ENCODE measurements at places on chromosomes 2 and 18.
A peak's percentile ranks its signal among the peaks of the same experiment; 100 is the strongest.

DNA sequence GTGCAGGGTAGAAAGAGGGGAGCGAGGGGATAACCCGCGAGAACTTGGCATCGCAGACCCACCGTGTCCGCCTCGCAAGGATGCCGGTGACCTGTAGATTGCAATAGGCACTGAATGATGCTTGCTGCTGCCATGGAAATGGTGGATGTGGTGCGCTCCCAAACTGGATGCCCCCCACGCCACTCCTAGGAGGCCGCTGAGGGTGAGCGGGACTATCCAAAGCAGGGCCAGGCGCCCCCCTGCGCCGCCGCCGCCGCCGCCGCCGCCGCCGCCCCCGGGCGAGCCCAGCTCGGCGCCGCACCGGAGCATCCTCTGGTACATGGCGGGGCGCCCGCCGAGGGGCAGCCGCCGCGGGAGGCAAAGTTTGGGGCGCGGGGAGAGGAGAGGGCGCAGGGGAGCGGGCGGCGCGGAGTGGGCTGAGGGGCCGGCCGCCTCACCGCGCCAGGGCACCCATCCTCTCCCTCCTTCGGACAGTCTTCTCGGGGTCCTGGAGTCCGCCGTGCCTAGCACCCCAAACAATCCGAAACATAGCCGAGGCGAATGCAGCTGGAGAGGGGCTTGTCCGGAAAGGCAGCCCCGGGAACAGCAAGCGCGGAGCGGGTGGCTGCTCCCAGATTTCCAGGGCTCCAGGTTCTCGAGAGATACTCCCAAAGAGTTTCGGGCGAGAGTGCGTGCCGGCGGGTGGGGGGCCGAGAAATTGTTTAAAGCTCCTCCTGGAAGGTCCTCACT lies 685.1 kb downstream of the NRXN1 start:
- DNase-seq = no peak

DNA sequence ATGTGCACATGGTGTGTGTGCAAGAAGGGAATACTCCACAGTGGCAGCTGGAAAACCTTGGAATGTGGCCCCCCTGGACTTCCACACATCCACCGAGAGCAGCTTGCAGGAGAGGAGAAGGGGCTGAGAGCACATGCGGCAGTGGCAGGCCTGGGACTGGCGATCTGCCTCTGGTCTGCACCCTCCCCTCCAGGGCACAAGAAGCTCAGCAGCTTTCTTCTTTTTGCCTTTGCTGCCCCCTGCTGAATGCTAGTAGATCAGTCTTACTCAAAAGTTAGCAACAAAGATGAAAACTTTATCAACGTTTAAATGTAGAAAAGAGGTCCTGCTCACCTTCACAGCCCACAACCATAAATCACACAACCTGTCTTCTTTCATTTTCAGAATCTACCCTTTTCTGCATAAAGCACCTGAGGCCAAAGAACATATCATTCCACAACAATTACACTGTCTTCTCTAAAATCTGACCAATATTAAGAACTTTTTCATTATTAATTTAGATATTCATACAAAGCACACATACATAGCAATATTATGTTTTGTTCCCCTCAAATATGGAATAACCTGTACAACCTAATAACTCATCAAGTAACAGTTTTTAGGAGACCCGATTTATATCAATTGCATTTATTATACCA lies 34.6 kb downstream of the TGFBRAP1 start:
- DNase-seq = peak; percentile 6

DNA sequence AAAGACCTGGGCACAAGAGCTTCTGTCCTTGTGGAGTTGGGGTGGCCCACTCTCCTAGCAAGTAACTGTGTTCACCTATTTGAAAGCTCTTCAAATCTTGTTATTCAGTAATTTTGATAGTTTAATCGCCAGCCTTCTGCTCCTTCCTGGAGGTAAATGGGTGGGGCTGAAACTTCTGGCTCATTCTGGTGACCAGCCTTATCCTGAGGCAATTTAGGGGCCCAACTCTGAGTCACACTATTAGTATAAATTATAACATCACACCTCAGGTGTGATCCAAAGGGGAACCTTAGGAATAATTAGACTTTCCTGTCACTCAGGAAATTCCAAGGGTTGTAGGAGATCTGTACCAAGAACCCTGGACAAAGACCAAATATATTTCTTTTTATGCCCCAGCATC lies 255.8 kb upstream of the RGPD4 start:
- no peak for DNase-seq

DNA sequence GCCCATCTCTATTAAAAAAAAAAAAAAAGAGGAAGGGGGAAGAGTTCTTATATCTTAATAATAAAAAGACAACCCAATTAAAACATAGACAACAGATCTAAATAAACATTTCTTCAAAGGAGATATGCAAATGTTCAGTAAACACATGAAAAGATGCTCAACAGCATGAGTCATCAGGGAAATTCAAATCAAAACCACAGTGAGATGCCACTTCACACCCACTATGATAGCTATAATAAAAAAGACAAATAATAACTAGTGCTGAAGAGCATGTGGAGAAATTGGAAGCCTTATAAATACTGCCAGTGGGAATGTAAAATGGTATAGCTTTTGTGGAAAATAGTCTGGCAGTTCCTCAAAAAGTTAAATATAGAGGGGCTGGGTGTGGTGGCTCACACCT lies 61.5 kb upstream of the CYP20A1 start:
- DNase-seq = no peak

- DNase-seq = no peak
These were observed 100.0 kb downstream of the BAZ2B start for GRCh38 chr2:159516241-159516758.

DNA sequence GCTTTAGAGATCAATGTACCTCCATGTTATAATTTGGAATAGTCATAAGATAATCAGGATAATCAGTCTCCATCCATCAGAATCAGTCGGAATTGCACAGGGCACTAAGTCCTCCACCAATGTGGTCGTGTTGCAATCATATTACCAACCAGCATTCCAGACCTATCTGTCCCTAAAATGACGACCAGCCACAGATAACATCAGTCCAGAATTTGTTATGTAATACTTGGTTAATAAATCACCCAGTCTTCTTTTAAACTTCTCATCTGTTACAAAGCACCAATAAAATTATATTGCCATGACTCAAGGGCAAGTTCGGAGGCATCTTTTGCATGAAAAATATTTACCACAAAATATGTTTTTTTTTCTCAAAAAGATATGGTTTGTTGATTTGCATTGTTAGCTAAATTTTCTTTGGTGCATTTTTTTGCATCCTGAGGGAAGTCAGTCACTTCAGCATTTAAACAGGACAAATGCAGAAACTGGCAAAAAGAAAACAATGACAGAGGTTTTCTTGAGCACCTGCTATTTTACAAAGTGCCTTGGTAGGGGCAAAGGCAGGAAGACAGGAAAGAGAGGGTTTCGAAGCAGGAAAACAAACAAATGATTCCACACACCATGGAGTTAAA lies 29.3 kb downstream of the PIEZO2 start:
- DNase-seq = no peak

DNA sequence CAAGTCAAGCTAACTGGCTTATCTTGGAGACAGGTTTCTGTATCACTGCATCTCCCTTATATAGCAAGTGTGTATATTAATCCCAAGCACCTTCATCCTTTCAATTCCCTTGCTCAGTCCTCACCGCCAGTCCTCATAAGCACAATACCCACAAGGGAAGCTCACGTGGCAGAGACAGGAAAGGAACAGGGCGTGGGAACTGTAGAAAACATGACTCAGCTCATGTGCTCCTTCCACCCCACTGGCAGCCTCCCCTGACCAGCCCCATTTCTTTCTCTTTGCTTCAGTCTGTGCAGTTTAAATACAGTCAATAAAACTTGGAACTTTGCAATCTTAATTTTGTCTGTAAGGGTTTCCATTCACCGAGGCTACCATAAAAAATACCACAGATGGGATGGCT lies 36.5 kb upstream of the CDH19 start:
- no peak for DNase-seq

DNA sequence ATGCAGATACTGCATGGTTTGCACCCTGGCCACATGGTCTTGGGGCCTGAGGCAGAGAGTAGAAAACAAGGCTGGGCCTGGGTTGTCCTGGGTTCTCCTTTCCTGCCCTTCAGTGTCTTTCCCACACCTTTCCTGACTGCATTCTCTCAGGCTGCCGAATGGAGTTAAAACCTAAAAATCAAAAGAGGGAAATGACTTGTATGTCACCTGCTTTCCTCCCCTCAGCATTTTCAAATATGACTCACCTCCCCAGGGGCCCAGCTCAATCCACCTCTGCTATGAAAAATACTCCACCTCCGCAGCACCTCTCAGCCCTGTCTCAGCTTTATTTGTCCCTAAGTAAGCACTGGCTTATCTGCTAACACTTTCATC lies 457.8 kb upstream of the MEX3C start:
- DNase-seq = no peak

GRCh38 chr18:9539283-9539682 lies 64.0 kb downstream of the RALBP1 start:
- DNase-seq = no peak

GRCh38 chr2:144439993-144440392 lies 79.9 kb downstream of the ZEB2 start:
- DNase-seq = no peak

- no peak for DNase-seq
These were observed 5.1 kb upstream of the PPP1CB start for GRCh38 chr2:28746429-28747111.

GRCh38 chr2:120231564-120231973 lies 8.4 kb upstream of the TMEM185B start:
- DNase-seq = peak; percentile 47

- DNase-seq = no peak
These were observed 15.9 kb downstream of the CPO start for GRCh38 chr2:206955253-206955652.

DNA sequence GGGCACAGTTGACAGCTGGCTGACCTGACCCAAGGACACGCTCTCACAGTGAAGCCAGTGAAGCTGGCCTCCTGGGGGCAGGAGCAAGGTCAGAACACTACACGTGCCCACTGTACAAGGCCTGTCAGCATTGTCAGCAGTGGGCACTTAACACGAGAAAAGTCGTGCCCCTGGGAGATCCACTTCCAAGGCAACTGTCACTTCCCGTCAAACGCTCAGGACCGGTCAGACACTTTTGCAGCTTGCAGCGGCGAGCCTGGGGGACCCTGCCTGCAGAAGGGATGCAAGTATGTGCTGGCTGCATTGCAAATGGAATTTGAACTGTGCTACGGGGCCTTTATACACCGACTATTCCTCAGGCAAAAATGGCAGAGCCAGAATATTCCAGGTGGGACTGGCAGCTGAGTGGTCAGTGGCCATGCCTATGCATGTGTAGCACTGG lies 176.2 kb downstream of the BCL2 start:
- no peak for DNase-seq

GRCh38 chr18:44793685-44794084 lies 113.0 kb downstream of the SETBP1 start:
- no peak for DNase-seq

DNA sequence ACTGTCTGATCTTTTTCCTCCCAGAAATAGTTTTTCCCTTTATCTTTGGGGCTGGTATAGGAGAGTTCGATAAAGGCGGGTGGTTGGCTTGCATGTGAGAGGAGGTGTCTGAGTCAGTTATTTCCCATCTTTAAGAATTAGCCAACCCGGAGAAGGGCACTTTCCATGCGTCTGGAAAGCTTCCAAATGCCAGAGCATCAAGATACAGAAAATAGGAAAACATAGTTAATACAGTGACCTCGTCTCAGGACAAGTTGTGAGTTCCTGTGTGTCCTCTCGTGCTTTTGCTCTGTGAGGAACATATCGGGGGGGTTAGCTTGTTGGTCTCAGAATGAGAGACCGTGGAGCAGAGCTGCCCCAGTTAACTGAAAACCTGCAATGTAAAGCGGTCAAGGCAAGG lies 18.7 kb upstream of the PUM2 start:
- no peak for DNase-seq

DNA sequence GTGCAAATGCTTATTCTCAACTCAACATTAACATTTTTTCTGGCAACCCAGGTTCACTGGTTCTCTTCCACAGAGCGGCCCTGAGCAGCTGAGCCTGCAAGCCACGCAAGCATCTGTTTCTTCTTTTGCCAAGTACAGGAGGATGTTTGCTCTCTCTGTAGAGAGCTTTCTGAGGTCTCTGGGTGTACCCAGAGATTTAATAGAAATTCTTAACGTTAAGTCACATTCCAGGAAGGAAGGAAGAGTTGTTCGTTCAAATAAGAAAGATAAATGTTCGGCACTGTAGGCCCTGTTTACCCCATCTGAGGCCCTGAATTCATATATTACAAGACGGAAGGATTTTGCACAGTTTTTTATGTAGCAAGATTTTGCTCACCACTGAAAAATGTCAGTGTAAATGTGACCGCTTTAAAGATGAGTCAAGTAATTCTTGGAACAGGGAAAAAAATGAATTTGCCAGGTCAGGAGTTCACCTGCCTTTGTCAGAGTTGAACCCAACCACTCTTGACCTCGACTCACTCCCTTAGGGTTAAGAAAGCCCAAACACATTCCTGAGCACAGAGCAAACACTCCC lies 30.1 kb downstream of the KCTD18 start:
- no peak for DNase-seq

DNA sequence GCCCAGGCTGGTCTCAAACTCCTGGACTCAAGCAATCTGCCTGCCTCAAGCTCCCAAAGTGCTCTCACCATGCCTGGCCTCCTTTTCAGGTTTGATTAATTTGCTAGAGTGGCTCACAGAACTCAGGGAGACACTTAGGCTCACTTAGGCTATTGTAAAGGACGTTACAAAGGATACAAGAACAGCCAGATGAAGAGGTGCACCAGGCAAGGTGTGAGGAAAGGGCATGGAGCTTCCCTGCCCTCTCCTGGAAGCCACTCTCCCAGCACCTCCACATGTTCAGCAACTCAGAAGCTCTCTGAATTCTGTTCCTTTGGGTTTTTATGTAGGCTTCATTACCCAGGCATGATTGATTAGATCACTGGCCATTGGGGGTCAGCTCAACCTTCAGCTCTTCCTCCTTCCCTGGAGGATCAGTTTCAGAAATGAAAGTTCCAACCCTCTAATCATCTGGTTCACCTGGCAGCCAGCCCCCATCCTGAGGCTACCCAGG lies 78.7 kb upstream of the RGPD5 start:
- no peak for DNase-seq

- no peak for DNase-seq
These were observed 28.9 kb downstream of the KCNK3 start for GRCh38 chr2:26721115-26722032.

- DNase-seq = peak; percentile 41
These were observed 9.1 kb downstream of the KLF7 start for GRCh38 chr2:207156451-207157161.

DNA sequence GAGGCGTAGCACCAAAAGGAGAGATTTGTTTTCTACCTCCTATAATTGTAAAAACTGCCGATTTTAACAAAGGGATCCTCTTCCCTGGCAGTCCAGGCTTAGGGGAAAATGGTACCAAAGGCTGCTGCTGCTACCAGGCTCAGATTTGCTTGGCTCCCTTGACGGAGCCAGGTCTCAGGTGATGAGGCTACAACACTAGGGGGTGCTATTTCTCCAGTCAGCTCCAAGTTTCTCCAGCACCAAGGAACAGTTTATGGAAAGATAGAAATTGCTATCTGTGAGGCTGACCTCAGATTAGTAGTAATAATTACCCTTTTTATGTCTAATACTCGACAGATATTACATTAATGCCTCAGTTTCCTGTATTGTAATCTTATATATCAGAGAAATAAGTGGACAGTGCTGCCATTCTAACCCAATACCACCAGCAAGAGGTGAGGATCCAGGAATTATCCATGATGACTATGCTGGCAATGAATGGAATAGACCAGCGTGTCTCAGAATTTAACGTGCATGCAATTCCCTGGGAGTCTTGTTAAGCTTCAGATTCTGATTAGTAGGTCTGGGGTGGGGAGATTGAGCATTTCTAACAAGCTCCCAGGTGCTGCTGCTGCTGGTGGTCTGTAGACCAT lies 111.3 kb downstream of the ESCO1 start:
- peak; percentile 23 for DNase-seq

- DNase-seq = no peak
These were observed 91.7 kb upstream of the LCLAT1 start for GRCh38 chr2:30355306-30355705.

All from stimulated activated CD4-positive, alpha-beta T cell treated with anti-CD3 and anti-CD28 coated beads, Interleukin-1b, Interleukin-23, amount 100 ng/mL, for 48 hours (primary cell).